CD4-positive, alpha-beta memory T cell (primary cell): ENCODE measurements at places on chromosomes 4 and X.

GRCh38 chr4:95107635-95108034 lies 349.9 kb downstream of the BMPR1B start:
- no peaks in the 10 kb centered on the region for H3K36me3 ChIP-seq
- H3K4me3 ChIP-seq, result no peak overlapping the region
- H3K27ac ChIP-seq, result no peak overlapping the region
- no peaks in the 10 kb centered on the region for H3K4me1 ChIP-seq
- no peak for DNase-seq

DNA sequence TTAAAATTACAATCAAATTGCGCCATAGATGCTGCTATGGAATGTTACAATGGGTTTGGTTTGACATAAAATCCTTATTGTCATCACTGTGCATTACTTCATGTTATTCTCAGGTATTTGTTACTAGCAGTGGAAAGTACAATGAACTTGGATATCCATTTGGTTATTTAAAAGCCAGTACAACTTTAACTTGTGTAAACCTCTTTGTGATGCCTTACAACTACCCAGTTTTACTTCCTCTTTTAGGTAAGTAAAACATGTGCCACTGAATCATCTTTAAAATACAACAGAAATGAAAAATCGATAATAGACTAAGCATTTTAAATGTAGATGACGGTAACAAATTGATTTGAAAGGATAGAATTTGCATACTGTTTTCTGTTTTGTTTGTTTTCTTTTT lies 35.6 kb downstream of the INTS6L start:
- H3K36me3 ChIP-seq, result no peaks in the 10 kb centered on the region
- H3K4me3 ChIP-seq, result no peak overlapping the region
- H3K4me1 ChIP-seq, result no peaks in the 10 kb centered on the region

DNA sequence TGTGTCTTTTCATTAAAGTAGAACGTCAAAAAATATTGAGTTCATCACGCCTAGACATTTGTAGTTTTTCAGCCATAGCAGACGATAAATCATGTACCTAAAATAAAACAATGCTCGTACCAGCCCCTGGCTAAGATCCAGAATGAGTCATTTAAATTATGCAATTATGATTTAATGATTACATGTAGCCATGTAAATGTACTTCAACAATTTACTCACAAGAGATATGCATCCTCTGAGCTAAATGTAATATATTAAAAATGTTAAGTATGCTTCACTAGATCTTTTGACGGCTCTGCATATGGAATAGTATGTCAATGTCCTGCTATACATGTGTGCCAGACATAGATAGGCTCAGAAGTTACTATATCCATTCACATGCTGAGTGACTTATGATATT lies 1077.8 kb downstream of the ARAP2 start:
- DNase-seq, result no peak
- H3K27ac ChIP-seq, result no peak overlapping the region
- no peaks in the 10 kb centered on the region for H3K36me3 ChIP-seq
- H3K27me3 ChIP-seq, result no peaks in the 10 kb centered on the region
- no peaks in the 10 kb centered on the region for H3K4me1 ChIP-seq

GRCh38 chr4:79023799-79024770 lies 84.8 kb upstream of the PAQR3 start:
- no peaks in the 10 kb centered on the region for H3K4me1 ChIP-seq
- no peak overlapping the region for H3K4me3 ChIP-seq
- no peak overlapping the region for H3K27ac ChIP-seq
- no peaks in the 10 kb centered on the region for H3K36me3 ChIP-seq
- H3K27me3 ChIP-seq, result no peaks in the 10 kb centered on the region

GRCh38 chr4:53186714-53187358 lies 179.0 kb downstream of the SCFD2 start:
- no peaks in the 10 kb centered on the region for H3K4me1 ChIP-seq
- H3K27me3 ChIP-seq, result no peaks in the 10 kb centered on the region
- H3K27ac ChIP-seq, result no peak overlapping the region
- H3K4me3 ChIP-seq, result no peak overlapping the region
- H3K36me3 ChIP-seq, result no peaks in the 10 kb centered on the region
- no peak for DNase-seq

DNA sequence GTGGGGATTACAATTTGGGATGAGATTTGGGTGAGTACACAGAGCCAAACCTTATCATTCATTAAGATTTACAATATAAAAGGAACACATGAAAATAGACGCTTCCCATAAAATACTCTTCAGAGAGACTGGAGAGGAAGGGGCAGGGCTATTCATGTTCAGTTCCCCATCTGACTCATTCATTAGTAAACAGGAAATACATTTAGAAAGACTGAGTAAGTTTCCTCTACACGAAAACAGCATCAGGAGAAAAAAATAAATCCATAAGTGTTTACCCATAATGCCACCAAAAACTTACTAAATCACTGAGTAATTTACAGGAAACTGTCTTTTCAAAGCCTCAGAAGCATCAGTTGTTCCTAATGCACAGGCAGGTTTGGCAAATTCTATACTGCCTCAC lies 255.4 kb upstream of the CXorf51A start:
- no peaks in the 10 kb centered on the region for H3K4me1 ChIP-seq
- H3K4me3 ChIP-seq, result no peak overlapping the region
- no peaks in the 10 kb centered on the region for H3K27me3 ChIP-seq
- H3K36me3 ChIP-seq, result no peaks in the 10 kb centered on the region

- H3K36me3 ChIP-seq, result no peaks in the 10 kb centered on the region
- H3K4me1 ChIP-seq, result no peaks in the 10 kb centered on the region
- no peaks in the 10 kb centered on the region for H3K27me3 ChIP-seq
- DNase-seq, result no peak
- H3K4me3 ChIP-seq, result no peak overlapping the region
Measured at GRCh38 chrX:97389761-97390192, 506.1 kb downstream of the RPA4 start.

GRCh38 chr4:55439023-55439422 lies 43.3 kb downstream of the TMEM165 start:
- no peak overlapping the region for H3K27ac ChIP-seq
- H3K4me1 ChIP-seq, result peaks cover 9% of the 10 kb centered on the region
- DNase-seq, result no peak
- no peak overlapping the region for H3K4me3 ChIP-seq

DNA sequence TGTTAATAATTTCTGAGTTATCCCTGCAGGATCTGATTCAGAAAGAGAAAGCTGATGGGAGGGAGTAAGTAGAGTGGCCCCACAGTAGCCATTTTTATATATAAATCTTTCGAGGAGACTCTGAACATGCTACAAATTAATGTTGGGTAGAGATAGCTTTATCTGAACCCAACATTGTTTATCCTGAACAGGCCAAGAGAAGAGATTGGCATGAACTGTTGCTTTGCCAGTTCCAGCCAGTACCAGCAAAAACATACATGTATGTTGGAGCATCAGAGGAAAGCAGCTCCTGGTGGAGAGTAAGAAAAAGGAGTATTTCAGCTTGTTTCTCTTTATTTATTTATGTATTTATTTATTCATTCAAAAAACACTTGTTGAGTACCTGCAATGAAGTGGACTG lies 1.6 kb downstream of the MAOA start:
- DNase-seq, result no peak
- H3K36me3 ChIP-seq, result no peaks in the 10 kb centered on the region
- no peak overlapping the region for H3K27ac ChIP-seq
- H3K4me3 ChIP-seq, result no peak overlapping the region
